Endothelial cell of umbilical vein (primary cell): ENCODE measurements at places on chromosomes 7 and 10. TPM values are rescaled to one million over a fixed set of nuclear protein-coding genes. Genes with fewer than 3 reads are reported as not detected.

- H3K27me3 ChIP-seq: no peaks in the 10 kb centered on the region
- no peak overlapping the region for H3K27ac ChIP-seq
- H3K4me1 ChIP-seq: no peaks in the 10 kb centered on the region
- no peaks in the 10 kb centered on the region for H3K36me3 ChIP-seq
- no peak overlapping the region for H3K4me3 ChIP-seq
Observed at GRCh38 chr7:49635800-49636199, 137.6 kb upstream of the VWC2 start.

DNA sequence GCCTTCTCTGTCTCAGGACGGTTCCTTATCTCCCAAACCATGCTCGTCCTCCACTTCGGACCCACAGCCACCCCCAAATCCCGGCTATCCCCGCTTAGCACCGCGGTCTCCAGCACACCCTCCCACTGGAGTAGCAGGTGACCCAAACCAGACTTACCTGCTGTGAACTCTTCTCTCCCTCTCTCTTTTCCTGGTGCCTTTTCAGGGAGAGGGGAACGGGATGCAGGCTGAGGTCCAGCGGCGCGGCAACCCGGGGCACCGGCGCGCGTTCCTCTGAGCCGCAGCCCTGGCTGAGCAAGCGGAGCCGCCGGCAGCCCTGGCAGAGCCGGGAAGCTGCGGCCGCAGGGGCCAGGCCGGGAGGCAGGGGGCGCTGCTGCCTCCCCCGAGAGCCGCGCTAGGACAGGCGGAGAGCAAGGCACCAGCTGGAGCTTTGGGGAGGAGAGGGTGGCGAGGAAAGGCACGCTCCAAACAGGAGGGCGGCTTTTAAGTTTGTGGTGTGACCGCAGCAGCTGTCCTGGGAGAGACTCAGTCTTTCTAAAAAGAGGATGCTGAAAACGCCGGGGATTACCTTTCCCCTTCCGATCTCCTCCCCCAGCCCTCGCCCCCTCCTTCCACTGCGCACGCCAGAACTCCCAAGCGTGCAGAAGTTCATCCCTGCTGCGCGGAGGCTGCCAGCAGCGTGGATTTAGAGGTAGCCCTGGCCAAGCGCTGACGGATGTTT is at the start of gene SEMA3D:
Gene SEMA3D, minus strand, starts transcription at position 536 of the 721 bp plus-strand sequence. CDS start 65,165 bp downstream, outside the sequence.
- H3K36me3 ChIP-seq: no peaks in the 10 kb centered on the region
- H3K4me3 ChIP-seq: peak within 1 kb of the TSS; percentile 79
- H3K27ac ChIP-seq: peak within 1 kb of the TSS; percentile 40
- peak; percentile 87 for DNase-seq
- no peaks in the 10 kb centered on the region for H3K27me3 ChIP-seq

DNA sequence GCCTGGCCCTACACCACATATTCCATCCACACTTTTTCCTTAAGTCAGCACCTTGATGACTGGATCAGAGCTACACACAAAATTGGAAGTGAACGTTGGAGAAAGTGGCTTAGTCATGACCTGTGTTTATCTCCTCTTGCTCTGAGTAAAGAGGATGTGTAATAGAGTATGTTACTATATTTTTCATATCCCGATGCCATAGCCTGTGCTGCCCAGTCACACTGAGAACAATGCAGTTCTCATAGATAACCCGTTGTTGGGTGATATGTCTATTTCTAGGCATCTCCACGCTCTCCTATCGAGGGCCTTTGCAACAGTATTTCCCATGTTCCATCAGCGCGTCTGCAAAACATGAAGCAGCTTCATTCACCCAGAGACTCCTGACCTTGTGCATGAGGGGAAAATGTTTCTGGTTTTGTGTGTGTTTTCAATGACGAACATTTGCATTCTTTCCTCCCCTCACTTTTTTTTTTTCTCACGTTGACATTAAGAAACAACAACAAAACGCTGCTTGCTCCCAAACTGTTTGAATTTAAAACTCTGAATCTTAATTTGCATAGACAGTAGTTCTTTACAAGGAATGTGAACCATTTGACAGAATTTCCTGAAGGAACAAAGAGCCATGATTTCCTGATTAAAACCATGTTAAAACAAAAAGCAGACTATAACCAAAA is 43.4 kb downstream of the GRK5 start:
- H3K27me3 ChIP-seq: no peaks in the 10 kb centered on the region
- H3K27ac ChIP-seq: peak overlapping the region; percentile 94
- no peak overlapping the region for H3K4me3 ChIP-seq
- peak; percentile 90 for DNase-seq
- H3K36me3 ChIP-seq: no peaks in the 10 kb centered on the region
- peaks cover 61% of the 10 kb centered on the region for H3K4me1 ChIP-seq

DNA sequence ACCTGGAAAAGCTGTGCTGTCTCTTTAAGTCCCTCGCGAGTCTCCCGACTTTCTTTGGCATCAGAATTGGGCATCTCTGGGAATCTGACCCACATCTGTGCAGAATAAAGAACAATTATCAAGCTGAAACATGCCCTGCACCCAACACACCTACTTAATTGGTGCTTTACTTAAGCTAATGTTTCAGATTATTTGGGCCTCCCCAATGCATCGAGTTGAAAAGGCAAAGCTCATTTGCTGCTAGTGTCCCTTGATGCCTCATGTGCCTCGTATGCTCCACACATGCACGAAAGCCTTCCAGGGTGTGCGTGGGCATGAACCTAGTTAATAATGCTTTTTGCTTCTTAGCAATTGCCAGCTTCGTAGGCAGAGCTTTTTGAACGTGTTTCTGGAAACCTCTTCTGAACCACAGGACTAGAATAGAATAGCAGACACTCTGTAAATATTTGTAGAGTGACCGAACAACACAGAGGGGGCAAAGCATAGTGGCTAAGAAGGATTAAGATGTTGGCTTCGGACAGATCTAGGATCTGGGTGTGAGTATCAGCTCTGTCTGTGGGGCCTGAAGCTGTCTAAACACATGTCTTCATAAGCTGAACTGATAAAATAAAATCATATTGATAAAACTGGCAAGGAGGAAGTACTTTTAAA is 26.7 kb upstream of the FGFR2 start:
- no peaks in the 10 kb centered on the region for H3K27me3 ChIP-seq
- H3K27ac ChIP-seq: no peak overlapping the region
- DNase-seq: no peak
- H3K4me3 ChIP-seq: no peak overlapping the region
- no peaks in the 10 kb centered on the region for H3K36me3 ChIP-seq
- H3K4me1 ChIP-seq: no peaks in the 10 kb centered on the region

- no peak for DNase-seq
- no peaks in the 10 kb centered on the region for H3K27me3 ChIP-seq
- H3K4me3 ChIP-seq: no peak overlapping the region
- no peaks in the 10 kb centered on the region for H3K36me3 ChIP-seq
- H3K27ac ChIP-seq: no peak overlapping the region
Observed at GRCh38 chr10:31121757-31122577, 90.3 kb upstream of the ZNF438 start.

DNA sequence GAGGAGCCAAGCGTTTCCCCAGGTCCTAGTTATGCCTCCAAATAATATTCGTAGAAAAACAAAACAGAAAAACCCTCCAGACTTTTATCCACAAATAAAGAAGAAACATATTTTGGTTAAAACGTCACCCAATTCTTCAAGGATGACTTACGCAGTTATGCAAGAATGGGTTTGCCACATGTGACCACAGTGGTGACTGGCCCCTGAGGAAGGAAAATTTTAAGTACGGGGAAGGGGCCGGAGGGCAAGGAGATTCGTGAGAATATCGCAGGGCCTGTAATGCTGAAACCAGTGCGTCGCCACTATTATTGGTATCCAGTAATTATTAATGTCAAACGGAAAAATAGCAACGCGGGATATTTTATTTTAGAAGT is 537 bp upstream of the MRPS24 start:
- no peak overlapping the region for H3K27ac ChIP-seq
- no peak for DNase-seq
- H3K36me3 ChIP-seq: peaks cover 3% of the 10 kb centered on the region
- H3K4me3 ChIP-seq: peak overlapping the region; percentile 22
- no peaks in the 10 kb centered on the region for H3K27me3 ChIP-seq

DNA sequence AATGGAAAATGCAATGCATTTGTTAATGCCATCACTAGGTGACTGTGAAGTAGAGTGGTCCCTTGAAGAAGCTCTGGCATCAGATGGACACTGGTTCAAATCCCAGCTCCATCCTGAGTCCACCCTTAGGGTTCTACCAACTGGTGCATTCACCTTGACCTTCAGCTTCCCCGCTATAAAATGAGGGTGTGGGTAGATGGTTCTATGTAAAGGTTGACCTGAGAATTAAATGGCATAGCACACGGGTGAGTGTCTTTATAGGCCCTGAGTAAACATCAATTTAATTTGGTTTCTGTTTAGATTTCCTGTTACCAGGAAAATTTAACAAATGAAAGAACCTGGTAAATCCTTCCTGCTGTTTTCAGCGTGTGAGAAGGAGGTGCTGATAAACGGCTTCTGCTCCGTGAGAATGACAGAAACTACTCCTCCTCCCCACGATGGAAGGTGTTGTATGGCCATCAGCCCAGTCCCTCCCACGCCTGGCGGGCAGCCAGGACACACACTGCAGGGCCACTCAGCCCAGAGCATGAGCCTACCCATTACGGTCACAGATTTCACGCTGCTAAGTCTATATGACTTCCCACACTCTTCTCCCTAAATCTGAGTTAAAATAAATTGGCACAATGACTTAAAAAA is 210.1 kb downstream of the TNS3 start:
- no peak overlapping the region for H3K27ac ChIP-seq
- no peaks in the 10 kb centered on the region for H3K36me3 ChIP-seq
- DNase-seq: peak; percentile 32
- no peaks in the 10 kb centered on the region for H3K4me1 ChIP-seq
- H3K4me3 ChIP-seq: no peak overlapping the region
- no peaks in the 10 kb centered on the region for H3K27me3 ChIP-seq

- no peak overlapping the region for H3K4me3 ChIP-seq
- H3K27me3 ChIP-seq: no peaks in the 10 kb centered on the region
- H3K27ac ChIP-seq: no peak overlapping the region
- peaks cover 13% of the 10 kb centered on the region for H3K4me1 ChIP-seq
Observed at GRCh38 chr10:35091994-35092790, 2.1 kb upstream of the CUL2 start.

DNA sequence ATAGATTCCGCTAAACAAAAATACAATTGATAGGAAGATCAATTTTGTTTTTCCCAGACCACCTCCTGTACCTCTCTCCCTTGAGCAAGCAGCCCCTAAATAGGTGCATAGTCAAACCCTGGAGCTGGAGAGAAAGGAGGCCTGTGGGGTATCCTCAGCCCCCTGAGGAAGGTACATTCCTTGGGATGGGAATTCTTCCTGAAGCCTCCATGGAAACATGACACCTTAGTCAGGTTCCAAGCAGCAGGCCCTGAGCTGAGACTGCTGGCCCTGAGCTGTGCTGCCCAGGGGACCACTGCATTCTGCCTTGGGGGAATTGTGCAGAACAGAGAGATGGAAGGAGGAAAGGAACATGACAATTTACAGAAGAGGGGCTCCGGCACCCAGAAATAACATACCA is 7.4 kb downstream of the HNRNPF start:
- peak; percentile 10 for DNase-seq
- no peak overlapping the region for H3K4me3 ChIP-seq
- H3K36me3 ChIP-seq: no peaks in the 10 kb centered on the region
- peaks cover 53% of the 10 kb centered on the region for H3K4me1 ChIP-seq
- H3K27ac ChIP-seq: peak overlapping the region; percentile 7
- H3K27me3 ChIP-seq: no peaks in the 10 kb centered on the region

GRCh38 chr7:4204513-4205165 is 477.5 kb upstream of the FOXK1 start:
- no peaks in the 10 kb centered on the region for H3K4me1 ChIP-seq
- no peak overlapping the region for H3K4me3 ChIP-seq
- no peaks in the 10 kb centered on the region for H3K36me3 ChIP-seq
- H3K27ac ChIP-seq: no peak overlapping the region

DNA sequence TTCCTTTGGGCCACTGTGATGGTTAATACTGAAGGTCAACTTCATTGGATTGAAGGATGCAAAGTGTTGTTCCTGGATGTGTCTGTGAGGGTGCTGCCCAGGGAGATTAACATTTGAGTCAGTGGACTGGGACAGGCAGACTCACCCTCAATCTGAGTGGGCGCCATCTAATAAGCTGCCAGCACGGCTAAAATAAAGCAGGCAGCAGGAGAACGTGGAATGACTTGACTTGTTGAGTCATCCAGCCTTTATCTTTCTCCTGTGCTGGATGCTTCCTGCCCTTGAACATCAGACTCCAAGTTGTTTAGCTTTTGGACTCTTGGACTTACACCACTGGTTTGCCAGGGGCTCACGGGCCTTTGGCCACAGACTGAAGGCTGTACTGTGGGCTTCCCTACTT is 1046.9 kb downstream of the TYW1 start:
- no peaks in the 10 kb centered on the region for H3K36me3 ChIP-seq
- H3K27me3 ChIP-seq: no peaks in the 10 kb centered on the region
- no peak for DNase-seq
- H3K4me1 ChIP-seq: no peaks in the 10 kb centered on the region
- no peak overlapping the region for H3K27ac ChIP-seq

- no peaks in the 10 kb centered on the region for H3K27me3 ChIP-seq
- H3K36me3 ChIP-seq: no peaks in the 10 kb centered on the region
- no peak overlapping the region for H3K4me3 ChIP-seq
Observed at GRCh38 chr7:34096198-34096651, 190.9 kb downstream of the BMPER start.

- DNase-seq: no peak
- H3K36me3 ChIP-seq: no peaks in the 10 kb centered on the region
- H3K4me3 ChIP-seq: no peak overlapping the region
- H3K4me1 ChIP-seq: peaks cover 5% of the 10 kb centered on the region
Observed at GRCh38 chr7:56028942-56029630, 22.2 kb downstream of the PSPH start.

DNA sequence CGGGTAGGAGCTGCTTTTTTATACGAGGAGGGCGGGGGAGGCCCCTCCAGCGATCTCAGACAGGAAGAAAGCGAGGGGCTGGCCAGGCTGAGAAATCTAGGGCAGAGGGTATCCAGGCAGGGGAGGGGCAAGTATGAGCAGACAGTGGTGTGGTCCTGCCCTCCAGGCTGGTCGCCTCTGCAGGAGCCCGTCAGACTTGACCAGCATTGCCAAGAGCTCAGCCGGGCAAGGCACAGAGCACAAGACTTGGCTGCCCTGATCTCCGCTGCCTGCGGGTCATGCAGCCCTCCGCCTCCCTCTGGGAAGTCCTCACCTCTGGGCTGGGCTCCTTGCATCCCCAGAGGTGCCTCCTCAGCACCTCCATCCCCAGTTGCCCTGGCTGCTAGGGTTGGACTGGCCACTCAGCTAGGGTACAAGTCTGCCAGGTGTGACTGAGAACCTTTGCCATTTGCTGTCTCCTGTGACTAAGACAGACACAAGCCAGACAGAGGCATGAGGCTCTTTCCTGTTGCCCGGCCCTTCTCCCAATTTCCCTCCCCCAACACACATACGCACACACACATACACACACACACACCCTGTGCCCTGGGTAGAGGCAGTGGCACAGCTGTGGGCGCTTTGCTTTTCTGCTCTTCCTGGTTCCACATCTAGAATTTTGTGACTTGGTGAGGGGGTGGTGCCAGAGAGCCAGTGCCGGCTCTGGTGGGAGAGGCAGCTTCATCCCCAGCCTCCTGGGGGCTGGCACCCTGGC is 59.1 kb upstream of the PPIF start:
- H3K4me3 ChIP-seq: no peak overlapping the region
- DNase-seq: no peak
- no peaks in the 10 kb centered on the region for H3K27me3 ChIP-seq
- H3K27ac ChIP-seq: no peak overlapping the region
- H3K4me1 ChIP-seq: peaks cover 17% of the 10 kb centered on the region

Gene GATA3
- polyA plus RNA-seq: 7.2 and 9.3 TPM in 2 replicates

Gene ARL4A
- 28.0 and 43.2 TPM in 2 replicates for polyA plus RNA-seq

Gene NXPH1
- not detected in 2 replicates for polyA plus RNA-seq

Gene CHCHD3
- 17.3 and 22.0 TPM in 2 replicates for polyA plus RNA-seq

Gene OR2A42
- not detected in 2 replicates for polyA plus RNA-seq

Gene TAS2R41
- polyA plus RNA-seq: not detected in 2 replicates

Gene VDAC2
- polyA plus RNA-seq: 65.5 and 89.3 TPM in 2 replicates

Gene CDNF
- polyA plus RNA-seq: 0.25 and 0.40 TPM in 2 replicates

Gene GSTO2
- polyA plus RNA-seq: 1.4 TPM in 2 replicates

Gene FEZF1
- polyA plus RNA-seq: not detected in 2 replicates

Gene SORCS3
- not detected in 2 replicates for polyA plus RNA-seq

Gene C10orf95
- polyA plus RNA-seq: 0.08 TPM in 1 of 2 replicates, not detected in the other

Gene TBX20
- polyA plus RNA-seq: not detected in 2 replicates

Gene GBF1
- 20.3 and 26.0 TPM in 2 replicates for polyA plus RNA-seq

Gene UBN2
- 1.8 and 2.2 TPM in 2 replicates for polyA plus RNA-seq
